ENCODE measurements at places on chromosomes 16 and 17. TPM values are rescaled to one million over a fixed set of nuclear protein-coding genes. Genes with fewer than 3 reads are reported as not detected.

ADGRG3 gene
- not detected for total RNA-seq

MMP28 gene
- total RNA-seq: not detected

MT1A gene
- total RNA-seq: not detected

CTRB1 gene
- total RNA-seq: not detected

MYL11 gene
- 0.78 TPM for total RNA-seq

SULT1A1 gene
- 13.2 TPM for total RNA-seq

TAC4 gene
- total RNA-seq: not detected

Data from activated naive CD4-positive, alpha-beta T cell treated with anti-CD3 and anti-CD28 coated beads, Interleukin-2, amount 10 ng/mL, durations not matched to agents 5 hours and 36 hours (primary cell).